ENCODE measurements at places on chromosomes 13 and 19.

DNA sequence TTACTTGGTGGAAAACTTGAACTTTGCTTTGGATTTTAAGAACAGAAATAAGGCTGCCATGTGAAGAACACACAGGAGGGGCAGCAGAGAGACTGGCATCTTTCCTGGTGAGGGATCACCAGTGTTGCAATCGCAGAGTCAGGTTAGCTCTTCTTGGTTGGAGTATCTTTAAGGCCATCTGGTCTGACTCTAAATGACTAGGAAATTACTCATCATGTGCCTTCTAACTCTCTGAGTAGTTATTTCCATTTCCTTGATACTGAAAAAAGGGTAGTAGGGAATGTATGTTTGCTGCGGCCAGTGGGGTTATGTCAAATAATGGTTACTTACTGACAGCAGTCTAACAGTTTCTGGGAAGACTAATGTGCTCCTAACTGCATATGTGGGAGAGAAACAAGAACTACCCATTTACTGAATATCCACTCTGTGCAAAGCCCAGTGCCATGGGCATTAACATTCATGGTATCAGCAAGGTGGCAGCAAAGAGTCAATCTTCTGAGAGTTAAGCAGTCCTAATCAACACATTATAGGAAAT lies 122.1 kb downstream of the COG6 start:
- peak; percentile 28 for DNase-seq

DNA sequence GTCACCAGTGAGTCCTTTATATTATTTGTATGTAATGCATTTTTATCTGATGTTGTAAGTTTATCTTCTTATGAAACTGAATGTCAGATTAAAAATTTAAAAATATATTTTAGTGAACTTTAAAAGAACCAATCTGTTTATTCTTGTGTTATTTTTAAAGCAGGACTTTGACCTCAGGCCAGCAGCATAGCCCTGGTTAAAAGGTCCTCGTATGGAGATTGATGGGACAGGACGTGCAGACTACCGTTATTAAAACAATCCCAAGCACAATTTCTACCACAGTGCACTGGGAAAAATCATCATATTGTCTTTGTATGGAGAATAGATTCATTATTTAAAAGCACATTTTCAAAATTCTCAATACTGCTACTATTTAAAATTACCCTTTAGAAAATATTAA lies 573.8 kb upstream of the ARGLU1 start:
- DNase-seq = no peak

DNA sequence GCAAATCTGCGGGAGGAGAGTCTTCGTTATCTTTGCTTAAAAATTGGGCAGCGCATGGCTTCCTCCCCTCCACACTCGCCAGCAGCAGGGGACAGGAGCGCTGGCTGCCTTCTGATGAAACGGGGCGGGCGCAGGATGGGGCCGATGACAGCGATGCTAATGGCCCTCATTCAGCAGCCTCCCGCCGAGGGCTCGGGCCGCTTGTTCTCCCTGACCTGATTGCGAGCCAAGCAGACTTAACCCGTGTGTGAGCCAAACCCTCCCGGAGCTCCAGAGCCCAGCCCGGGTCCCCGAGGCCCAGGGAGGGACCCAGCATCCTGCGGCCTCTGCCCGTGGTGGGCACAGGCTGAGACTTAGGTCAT lies 90.3 kb downstream of the KDM4B start:
- no peak for DNase-seq

- DNase-seq = no peak
Measured at GRCh38 chr13:30037306-30037705, 186.9 kb upstream of the UBL3 start.

DNA sequence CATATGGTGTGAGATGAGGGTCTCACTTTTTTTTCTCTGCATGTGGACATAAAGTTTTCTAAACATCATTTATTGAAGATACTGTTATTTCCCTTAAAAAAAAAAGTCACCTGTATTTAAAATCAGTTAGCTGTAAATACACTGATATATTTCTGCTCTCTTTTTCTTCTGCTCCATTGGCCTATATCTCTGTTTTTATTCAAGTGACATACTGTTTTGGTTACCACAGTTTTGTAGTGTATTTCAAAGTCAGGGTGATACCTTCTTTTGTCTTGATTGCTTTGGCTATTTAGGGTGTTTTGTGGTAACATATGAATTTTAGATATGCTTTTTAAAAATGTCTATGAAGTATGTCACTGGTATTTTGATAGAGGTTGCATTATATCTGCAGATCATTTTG lies 15.8 kb upstream of the ZNF431 start:
- DNase-seq = no peak

DNA sequence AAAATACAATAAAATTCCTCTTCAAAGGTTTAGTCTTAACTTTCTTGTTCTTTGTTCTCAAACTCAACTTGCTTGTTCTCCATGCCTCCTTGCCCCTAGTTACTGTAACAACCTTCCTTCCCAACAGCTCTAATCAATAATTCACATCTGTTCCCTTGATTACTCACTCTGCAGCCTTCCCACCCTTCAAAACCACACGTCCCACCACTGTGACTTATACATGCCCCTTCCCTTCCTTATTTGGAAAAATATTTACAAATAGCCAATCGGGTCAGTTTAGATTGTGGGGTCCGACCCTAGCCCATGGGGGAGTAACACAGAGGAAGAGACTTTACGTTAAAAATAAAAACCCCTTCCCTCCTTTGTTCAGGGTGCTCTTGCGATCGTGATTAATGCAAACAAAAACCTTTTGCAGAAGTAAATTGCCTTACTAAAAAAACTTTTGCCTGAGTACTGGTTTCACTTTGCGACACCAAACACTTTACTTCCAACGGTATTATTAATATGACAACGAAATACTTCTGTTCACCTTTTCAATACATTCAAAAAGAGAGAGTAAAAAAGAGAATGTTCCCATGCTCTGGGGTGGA lies 512 bp upstream of the ZNF93 start:
- DNase-seq = no peak

GRCh38 chr19:1453525-1454364 lies 3.8 kb downstream of the APC2 start:
- DNase-seq = no peak

DNA sequence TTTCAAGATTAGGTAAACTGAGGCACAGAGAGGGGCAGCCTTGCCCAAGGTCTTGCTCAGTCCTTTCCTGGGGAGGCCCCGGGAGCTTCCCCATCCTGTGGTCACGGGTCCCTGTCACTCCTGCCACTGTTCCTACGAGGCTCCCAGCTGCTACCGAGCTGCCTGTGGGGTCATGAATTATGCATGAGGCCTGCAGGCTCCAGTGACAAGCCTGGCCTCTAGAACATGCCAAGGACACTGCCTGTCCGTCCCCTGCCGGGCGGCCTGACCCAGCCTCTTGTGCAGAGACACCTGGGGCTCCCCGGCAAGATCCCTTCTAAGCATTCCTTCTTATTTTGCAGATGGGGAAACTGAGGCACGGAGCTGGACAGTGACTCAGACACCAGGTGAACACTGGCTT lies 2.7 kb downstream of the FCHO1 start:
- DNase-seq = no peak

GRCh38 chr13:59424661-59425060 lies 739.1 kb downstream of the DIAPH3 start:
- DNase-seq = no peak

DNA sequence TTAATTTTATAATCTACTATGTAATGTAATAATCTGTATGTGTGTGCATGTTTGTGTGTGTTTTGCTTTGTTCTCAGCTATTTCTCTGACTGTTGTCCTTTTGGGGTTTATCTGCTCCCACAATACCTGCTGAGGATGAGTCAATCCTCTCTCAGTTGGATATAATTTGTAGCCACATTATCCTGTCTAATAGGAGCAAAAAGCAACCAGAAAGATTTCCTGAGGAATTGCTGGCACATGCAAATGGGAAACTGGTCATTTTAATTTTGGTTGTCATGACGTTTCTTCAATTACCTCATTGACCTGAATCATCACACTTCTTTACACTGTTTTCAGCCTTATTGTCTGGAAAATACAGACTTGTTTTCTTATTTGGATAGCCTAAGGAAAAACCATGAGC lies 488.4 kb downstream of the KLF5 start:
- no peak for DNase-seq

DNA sequence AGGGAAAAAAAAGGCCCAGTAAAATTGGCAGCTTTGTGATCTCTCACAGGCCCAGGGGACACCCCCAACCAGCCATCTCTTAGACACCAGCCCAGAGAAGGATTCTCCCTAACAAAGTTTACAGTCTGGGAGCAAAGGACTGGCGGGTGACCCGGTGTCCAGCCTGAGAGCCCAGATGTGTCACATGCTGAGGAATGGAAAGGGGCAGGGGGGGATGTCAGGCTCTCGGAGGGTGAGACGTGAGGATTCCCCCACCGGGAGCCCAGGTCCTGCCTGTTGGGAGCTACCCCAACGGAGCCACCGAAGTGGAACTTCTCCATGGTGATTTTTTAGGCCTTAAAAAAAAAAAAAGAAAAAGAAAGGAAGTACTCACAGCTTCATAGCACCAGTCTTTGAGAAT lies 4.8 kb upstream of the CTXN1 start:
- DNase-seq = no peak

DNA sequence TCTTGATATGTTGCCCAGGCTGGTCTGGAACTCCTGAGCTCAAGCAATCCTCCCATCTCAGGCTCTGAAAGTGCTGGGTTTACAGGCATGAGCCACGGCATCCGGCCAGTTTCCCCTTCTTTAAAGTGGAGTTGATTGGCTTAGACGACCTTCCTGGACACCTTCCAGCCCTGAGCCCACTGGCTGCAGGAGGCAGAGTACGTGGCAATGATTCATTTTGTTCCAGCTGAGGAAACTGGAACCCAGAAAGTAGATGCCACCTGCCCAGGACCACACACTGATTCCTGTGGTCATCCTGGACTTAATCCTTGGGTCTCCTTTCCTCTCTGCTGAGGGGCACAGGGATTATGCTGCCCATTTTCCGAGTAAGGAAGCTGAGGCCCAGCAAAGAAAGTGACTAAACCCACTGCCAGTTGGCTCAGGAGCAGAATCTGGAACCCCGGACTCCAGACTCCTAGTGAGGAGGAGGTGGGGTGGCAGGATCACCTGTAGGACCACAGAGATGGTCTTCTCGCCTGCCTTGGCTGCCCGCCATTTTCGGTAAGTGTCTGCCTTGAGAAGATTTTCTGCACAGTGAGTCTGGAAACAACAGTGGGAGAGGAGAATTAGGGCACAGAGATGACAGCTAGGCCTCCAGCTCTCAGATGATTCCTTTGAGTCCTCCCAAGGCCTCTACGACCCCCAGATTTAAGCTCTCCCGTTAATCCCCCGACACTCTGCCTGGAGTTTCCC lies 737 bp downstream of the XRCC1 start:
- no peak for DNase-seq

- DNase-seq = peak; percentile 53
Measured at GRCh38 chr19:18612772-18613588, at the start of gene TMEM59L. Gene TMEM59L, plus strand, starts transcription at chr19:18612870. Its CDS starts 89 bp downstream, at chr19:18612959.

GRCh38 chr13:70380809-70381208 lies 272.6 kb upstream of the KLHL1 start:
- no peak for DNase-seq

GRCh38 chr19:18594096-18594823 lies 5.7 kb downstream of the REX1BD start:
- DNase-seq = peak; percentile 79

- DNase-seq = no peak
Measured at GRCh38 chr13:98599502-98600328, 22.8 kb upstream of the STK24 start.

GRCh38 chr13:103007427-103007762 lies 58.8 kb downstream of the SLC10A2 start:
- DNase-seq = no peak

DNA sequence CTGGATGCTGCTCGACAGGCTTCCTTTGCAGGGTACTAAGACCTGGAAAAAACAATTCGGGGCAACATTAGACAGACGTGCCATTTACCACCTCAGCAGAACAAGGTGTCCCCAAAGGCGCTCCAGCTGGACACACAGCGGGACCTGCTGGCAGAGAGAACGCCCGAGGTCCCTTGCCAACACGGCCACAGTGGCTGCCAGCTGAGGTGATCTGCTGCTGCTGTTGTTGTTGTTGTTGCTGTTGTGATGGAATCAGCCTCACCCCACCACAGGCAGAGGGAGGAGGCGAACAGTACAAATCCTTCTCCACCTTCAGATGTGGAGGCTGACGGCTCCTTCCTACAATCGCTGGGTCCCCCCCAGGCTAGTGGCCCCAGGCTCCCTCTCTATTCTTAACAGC lies 25.2 kb downstream of the ANKRD27 start:
- no peak for DNase-seq

DNA sequence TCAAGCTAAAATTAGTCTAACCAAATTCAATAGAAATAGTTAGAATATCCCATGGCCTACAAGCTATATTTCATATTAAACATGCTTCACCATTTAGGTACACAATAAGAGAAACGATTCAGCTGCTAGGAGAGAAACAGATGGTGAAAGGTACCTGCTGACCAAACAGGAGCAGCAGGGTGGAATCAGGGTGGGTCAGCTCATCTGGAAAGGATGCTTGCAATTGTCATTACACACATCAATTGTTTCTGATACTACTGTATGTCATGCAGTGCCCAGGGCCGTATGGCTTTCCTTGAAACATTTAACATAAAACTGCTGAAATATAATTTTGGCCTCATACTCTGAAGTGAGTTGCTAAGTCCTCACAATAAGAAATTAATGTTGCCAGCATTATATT lies 776.0 kb downstream of the DACH1 start:
- no peak for DNase-seq

DNA sequence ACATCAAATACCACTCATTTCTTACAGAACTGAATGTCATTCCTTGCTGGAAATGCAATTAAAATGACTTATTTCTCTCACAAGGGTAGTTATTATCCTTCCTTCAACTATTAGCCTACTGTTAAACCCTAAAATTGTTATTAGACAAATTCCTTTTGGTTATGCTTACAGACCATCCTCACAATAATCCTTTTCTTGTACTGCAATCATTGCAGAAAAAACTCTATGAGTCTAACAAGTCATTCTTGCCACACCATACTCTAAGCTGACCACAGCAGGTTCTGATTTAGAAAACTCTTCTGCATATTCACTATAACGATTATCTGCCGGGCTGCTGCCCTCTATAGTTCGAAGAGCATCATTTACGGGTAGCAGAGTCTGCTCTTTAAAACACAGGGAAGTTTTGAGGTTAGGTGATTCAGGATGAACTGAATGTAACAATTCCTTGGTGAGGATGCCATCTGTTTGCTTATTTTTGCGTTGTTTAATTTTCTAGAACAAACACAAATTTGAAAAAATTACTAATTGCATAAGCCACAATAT lies 38.2 kb downstream of the MTMR6 start:
- no peak for DNase-seq

Data from stimulated activated CD4-positive, alpha-beta T cell treated with anti-CD3 and anti-CD28 coated beads, Interleukin-4, amount 100 ng/mL, for 1 hour (primary cell).